ENCODE measurements at places on chromosomes 1 and 21.
A peak's percentile ranks its signal among the peaks of the same experiment; 100 is the strongest.

DNA sequence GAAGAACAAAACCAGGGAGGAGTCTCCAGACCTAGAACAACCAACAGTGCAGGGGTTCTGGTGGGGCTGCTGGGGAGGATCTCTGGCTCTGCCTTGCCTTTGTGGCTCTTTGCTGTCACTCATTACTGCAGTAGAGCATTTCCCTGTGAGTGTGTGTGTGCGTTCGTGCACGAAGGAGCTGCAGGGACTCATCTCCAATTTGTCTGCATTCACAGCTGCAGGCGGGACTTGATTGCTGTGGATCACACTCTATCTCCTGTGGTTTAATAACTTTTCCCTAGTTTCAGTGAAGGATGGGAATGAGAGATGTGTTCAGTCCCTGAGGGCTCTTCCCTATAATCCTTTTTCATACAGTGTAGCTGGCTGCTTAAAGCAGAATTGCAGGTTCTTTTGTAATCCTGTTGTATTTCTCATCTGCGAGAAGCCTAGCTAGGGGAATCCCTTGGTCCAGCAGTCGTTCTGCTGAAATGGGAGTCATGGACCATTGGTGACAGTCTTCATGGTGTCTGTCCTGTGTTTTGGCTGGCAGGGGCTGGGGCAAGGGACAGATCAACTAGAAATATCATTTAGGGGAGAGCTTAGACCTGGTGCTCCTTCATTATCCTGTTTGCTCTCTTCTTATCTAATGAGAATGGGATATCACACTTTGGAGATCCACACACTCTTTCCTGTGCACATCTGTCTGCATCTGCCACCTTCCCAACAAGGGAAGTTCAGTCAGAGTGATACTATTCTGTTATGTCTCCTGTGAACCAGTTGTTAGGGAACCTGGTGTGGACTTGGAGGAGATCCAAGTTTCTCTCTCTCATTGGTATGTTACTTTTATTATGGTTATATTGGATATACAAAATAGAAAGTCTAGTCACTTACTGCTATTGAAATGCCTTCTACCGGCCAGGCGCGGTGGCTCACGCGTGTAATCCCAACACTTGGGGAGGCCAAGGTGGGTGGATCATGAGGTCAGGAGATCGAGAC is 3.0 kb downstream of the PCP4L1 start:
- DNase-seq, result peak; percentile 47

- DNase-seq, result no peak
Observed at GRCh38 chr1:9960706-9961562, 17.7 kb downstream of the NMNAT1 start.

DNA sequence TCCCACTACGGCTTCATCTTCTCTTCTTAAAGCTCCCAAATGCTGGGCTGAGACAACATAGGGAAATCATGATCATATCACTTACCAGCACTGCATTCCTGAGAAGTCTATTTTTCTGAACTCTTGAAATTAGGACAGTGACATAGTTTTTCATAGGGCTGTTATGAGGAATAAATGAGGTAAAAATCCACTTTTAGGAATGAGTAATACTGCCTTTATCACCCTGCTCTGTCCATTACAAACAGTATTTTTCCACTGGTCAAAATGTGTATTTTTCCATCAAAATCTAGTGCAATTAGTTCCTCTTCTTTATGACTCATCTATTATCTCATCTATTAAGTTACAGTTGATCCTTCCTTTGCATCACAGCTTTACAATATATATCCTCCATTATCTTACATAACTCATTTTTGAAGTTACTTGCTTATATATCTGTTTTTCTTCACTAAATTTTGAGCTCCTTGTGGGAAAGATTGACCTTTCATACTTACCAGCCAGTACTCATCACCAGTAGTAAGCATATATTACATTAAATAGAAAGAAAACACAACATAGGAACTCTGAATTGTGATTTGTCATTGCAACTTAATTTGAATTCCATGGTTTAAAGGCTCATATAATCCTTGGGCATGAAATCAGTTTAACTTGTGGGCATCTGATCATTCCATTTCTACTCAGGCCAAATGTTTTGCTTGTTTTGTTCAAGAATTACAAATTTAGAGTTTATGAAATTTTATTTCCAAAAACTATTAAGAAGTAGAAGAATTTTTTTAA is 37.1 kb downstream of the PRRX1 start:
- no peak for DNase-seq

GRCh38 chr1:226827458-226827857 is 43.0 kb upstream of the PSEN2 start:
- no peak for DNase-seq

GRCh38 chr1:167541610-167542009 is 12.0 kb downstream of the CREG1 start:
- no peak for DNase-seq

DNA sequence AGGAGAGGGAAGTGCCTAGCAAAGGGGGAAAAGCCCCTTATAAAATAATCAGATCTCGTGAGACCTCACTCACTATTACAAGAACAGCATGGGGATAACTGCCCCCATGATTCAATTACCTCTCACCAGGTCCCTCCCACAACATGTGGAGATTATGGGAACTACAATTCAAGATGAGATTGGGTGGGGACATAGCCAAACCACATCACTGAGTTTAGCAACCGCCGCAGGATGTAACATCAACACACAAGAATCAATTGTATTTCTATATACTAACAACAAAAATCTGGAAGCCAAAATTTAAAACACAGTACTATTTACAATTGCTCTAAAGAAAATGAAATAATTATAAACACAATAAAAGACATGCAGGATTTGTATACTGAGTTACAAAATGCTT is 21.9 kb downstream of the DIRAS3 start:
- DNase-seq, result no peak

Data from renal cortical epithelial cell (primary cell).